ENCODE measurements at places on chromosomes 1 and 21.
A peak's percentile ranks its signal among the peaks of the same experiment; 100 is the strongest.

- DNase-seq, result peak; percentile 51
These were observed 90.8 kb downstream of the ZP4 start for GRCh38 chr1:237799762-237800474.

DNA sequence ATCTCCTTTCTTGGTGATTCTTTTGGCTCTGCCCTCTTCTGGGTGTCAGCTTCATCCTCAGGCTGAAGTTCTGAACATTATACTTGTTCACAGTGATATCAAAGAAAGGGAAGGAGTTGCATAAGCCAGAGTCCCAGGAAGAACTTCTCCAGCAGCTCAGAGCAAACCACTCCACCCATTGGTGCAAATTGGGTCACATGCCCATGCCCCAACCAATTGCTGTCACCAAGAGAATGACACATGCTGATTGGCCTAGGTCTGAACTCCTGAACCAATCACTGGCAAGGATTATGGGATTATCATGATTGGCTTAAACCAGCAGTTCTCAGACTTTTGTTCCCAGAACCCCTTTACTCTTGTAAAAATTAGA lies 256.5 kb upstream of the TMEM51 start:
- DNase-seq, result no peak

DNA sequence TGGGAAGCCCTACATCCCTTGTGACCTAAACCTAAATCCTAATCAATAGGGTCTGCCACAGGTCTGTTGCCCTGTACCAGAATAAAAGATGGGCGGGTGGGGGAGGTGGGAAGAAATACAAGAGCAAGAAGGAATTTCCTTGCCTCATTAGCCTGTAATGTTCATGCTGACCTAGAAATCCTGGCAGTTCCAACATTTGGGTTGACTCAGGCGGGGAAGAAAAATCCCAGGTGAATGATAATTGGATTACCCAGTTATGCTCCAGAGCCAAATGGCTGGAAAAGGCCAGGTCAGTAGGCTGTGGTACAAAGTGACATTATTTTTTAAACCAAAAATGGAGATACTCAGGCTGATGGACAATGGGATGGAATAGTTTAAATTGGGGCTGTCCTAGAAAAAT lies 27.3 kb upstream of the A3GALT2 start:
- no peak for DNase-seq

GRCh38 chr21:44421901-44422840 lies 33.1 kb upstream of the LRRC3 start:
- no peak for DNase-seq

- DNase-seq, result no peak
These were observed 299.9 kb downstream of the TM2D1 start for GRCh38 chr1:61425040-61425439.

DNA sequence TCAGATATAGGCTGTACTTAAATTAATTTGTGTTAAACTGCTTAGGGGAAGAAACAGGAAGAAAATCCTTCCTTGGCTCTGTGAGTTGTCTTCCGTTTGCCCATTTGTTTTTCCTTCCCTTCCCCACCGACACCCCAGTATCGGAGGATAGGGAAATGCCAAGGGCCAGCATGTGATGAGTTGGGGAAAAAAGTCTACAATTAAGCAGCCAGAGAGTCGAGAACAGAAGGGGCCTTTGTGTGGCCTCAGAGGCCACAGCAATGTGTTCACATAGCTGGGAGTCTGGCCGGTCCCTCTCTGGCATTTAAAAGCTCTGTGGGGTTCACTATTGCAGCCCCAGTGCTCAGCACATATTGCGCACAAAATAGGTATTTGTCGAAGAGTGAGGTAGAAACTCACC lies 489.3 kb downstream of the MATN1 start:
- no peak for DNase-seq

DNA sequence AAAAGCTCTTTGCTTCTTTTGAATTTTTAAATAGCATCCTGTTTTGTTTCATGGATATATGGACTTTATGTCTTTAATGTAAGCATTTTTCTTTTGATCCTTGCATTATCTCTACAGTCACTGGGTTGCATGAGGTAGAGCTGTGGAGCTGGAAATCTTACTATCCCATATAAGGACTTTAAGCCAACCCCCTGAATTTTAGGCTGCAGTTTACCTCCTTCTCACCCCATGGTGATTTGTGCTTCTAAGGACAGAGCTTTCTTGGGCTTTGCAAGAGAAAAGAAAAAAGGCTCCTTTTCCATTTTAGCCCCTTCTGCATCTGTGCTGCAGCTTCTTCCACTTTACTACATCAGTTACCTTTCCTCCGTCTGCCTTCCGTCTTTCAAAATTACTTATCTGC lies 373.8 kb downstream of the HHAT start:
- no peak for DNase-seq

- DNase-seq, result no peak
These were observed 24.4 kb downstream of the RCAN3 start for GRCh38 chr1:24526940-24527542.

GRCh38 chr1:228045405-228045804 lies 37.1 kb upstream of the ARF1 start:
- no peak for DNase-seq

GRCh38 chr1:112061056-112061455 lies 71.6 kb upstream of the KCND3 start:
- no peak for DNase-seq

DNA sequence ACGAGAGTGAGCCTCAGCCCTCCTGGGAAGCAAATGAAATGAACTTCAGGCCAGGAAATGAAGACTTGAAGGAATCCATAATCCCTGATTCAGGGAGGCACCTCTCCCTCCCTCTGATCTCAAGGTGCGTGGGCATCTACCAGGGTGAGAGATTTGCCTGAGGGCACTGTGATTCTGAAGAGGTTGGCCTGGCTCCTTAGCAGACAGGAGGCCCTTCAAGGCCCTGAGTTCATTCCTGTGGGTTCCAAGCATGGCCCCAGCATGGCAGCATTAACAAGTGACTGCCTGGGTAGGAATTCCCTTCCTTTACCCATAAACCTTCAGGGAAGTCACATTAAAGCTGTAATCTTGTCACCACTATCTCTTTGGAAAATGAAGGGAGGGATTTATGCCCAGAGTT lies 29.8 kb upstream of the IFNGR2 start:
- no peak for DNase-seq

- DNase-seq, result no peak
These were observed 543 bp upstream of the MARK1 start for GRCh38 chr1:220527279-220527907.

- DNase-seq, result no peak
These were observed 125.2 kb upstream of the ZBTB40 start for GRCh38 chr1:22326372-22326915.

DNA sequence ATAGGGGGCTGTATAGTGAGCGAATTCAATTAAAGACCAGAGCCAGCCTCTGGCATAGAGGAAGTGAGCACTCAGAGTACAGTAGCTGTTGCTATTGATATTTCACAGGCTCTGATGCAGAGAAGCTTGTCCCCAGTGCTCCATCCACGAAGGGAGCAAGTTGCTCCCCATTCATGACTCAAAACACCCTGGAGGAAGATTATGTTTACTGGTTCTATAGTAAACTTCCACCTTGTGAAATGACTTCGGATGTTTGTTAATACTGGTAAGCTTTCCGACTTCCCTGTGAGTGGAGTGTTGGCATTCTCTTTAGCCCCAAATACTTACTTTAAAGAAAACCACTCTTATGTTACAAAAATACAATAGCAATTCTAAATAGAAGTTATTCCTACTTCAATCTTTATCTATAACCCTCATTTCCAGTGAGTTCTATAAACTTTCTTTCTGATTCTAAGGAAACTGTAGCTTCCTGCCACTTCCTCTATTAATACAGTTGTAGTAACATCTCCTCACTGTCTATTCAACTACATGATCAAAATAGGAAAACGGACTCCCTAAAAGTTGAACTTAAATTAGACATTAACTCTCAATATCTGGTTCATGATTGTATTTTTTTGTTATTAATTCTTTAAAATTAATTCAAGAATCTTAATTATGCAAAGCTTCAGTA lies 46.4 kb downstream of the ZNF281 start:
- DNase-seq, result no peak

- DNase-seq, result no peak
These were observed 510.3 kb downstream of the SMYD3 start for GRCh38 chr1:245996811-245997210.

DNA sequence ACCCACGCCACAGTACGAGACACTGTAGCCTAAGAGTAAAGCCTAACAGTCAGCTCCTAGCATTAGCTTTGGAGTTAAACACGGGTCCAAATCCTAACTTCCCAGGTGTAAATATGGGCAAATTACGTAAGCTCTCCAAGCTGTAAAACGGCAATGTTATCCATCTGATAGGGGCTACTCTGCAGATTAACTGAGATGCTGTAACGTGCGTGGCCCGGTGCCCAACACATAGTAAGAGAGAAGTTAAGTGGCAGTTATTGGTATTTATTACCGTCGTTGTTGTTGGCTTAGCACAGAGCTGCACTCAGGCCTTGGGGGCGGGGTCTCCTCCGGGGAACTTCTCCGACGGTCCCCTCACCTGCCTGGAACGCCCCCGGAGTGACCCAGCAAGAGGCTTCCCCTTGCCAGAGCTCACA lies 457 bp downstream of the TRAPPC3 start:
- DNase-seq, result no peak

GRCh38 chr1:29939079-29939478 lies 702.8 kb downstream of the PTPRU start:
- DNase-seq, result no peak

DNA sequence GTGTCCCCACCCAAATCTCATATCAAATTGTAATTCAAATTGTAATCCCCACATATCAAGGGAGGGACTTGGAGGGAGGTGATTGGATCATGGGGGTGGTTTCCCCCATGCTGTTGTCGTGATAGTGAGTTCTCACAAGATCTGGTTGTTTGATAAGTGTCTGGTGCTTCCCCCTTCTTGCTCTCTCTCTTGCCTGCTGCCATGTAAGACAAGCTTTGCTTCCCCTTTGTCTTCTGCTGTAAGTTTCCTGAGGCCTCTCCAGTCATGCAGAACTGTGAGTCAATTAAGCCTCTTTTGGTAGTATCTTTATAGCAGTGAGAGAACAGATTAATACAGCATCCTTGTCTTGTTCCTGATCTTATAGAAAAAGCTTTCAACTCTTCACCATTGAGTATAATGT lies 6.5 kb upstream of the LRRC39 start:
- DNase-seq, result no peak

DNA sequence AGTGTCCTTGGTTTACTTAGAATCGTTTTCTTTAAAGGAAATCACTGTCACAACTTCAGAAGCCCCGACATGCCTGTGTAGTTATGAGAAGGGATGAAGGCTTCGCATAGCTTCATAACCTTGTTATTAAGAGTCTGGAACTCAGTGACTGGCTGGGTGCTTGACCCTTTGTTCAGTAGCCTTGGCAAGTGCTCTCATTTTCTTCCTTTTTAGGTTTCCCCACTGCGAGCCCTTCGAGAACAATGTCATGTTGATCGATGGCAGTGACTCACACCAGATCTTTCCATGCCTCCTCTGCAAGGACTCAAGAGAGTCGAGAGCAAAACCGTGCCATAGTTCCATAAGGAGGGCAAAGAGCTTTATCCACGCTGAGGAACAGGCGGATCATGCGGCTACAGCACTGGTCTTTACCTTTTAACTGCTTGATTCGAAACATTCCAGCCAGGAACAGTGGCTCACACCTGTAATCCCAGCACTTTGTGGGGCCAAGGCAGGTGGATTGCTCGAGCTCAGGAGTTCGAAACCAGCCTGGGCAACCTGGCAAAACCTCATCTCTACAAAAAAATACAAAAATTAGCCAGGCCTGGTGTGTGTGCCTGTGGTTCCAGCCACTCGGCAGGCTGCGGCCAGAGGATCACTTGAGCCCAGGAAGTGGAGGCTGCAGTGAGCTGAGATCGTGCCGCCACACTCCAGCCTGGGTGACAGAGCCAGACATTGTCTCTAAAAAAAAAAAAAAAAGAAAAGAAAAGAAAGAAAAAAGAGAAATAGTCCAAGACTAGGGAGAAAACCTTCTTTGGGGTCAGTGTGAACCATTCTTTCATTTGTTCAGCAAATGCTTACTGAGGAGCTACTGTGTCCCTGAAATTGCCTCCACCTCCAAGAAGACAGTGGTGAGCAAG lies 95.4 kb upstream of the ERRFI1 start:
- no peak for DNase-seq

- DNase-seq, result no peak
These were observed 101.5 kb upstream of the CSF3R start for GRCh38 chr1:36583980-36584782.

DNA sequence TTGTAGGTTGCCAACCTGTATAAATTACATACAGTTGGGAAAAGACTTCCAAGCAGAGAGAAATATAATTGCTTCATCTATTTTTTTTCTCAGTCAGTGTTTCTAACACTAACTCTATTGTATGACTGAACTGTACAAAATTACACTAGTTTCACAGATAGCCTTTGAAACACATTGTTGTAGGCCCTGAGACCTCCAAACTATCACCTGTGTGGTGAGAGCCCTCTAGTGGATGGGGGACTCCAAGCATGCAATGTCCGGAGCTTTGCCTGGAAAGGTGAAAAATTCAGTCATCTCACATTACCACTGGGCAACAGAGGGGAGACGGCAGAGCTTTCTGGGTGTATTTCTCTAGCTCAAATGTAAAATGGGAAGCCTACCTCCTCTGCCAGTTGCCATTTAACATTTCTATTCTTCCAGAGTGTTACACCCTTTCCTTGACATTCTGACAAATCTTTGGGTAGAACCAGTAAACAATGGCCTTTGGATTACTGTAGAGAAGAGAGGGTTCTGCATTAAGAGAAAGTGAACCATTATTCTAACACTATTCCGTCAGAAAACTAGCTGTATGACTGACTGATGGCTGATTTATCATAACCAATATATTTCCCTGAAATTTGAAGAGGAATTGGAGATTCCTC lies 212.2 kb downstream of the LYPLAL1 start:
- peak; percentile 40 for DNase-seq

- DNase-seq, result no peak
These were observed 198.7 kb downstream of the SETD4 start for GRCh38 chr21:35861661-35862060.

- DNase-seq, result no peak
These were observed 20.0 kb upstream of the CAP1 start for GRCh38 chr1:40020447-40021085.

DNA sequence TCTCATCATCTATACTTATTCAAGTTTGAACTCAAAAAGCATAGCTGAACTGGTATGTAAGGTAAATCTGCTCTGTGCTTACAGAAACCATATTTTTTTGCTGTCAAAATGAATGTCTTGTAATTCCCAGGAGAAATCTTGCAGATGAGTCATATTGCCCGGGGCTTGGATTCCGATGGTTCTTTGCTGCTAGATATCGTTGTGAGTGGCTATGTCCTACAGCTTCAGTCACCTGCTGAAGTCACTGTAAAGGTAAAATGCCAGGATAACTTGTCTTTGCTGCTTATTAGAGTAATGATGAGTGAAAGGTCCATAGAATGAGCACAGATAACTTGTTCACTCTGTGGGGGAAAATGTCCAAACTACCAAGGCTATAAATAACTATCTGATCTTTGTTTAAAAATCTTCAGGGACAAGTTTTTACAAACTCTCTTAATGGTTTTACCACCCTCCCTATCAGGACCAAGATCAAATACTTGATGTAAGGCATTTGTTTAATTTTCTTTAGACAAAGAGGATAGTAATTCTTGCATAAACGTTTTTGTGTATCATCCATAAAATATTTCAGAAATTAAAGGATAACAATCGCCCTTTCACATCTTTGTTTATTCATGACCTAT lies 222.3 kb downstream of the TPR start:
- DNase-seq, result peak; percentile 50

- no peak for DNase-seq
These were observed 35.3 kb downstream of the BEND5 start for GRCh38 chr1:48741380-48741779.

Measured in HS-27A (cell line).